Muscle of leg (tissue), 16 donors: ENCODE measurements at places on chromosomes 1 and 21. TPM values are rescaled to one million over a fixed set of nuclear protein-coding genes. Genes with fewer than 3 reads are reported as not detected.

DNA sequence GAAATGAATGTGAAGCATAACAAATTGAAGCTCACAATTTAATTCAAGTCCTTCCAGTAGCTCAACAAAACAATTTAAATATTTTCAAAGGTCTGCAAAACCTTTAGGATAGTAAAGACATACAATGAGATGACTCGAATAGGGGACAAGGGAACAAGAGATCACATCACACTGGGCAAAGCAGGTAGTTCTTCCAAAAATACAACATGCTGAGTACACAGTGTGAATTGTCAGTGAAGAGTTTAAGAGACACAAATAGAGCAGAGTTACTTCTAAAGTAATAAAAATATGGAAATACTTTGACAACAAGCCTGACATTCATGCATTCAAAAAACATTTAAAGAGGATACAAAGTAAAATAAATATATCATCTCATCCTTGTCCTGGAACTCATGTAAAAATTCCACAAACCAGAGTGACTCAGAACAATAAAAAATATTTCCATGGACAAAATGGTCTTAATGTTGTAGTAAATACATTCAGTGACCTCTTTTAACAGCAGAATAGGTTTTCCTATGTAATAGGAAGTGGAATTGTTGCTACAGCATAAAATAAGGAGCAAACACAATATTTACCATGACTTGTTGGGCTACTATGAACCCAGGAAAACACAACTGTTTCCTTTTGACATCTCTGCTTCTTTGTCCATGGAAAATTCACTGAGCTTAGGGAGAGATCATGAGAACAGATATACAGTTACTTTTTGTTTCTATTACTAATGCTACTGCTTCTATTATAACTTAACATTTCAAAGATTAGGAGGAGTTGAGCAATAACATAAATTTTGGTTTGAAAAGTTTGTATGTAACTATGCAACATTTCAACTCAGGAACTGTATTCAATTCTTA is 83.7 kb upstream of the BCL10 start:
- peak overlapping the region; percentile 63 for H3K27ac ChIP-seq
- peak; percentile 66 for DNase-seq
- no peak overlapping the region for H3K4me3 ChIP-seq
- H3K36me3 ChIP-seq, result no peaks in the 10 kb centered on the region
- H3K4me1 ChIP-seq, result peaks cover 2% of the 10 kb centered on the region

DNA sequence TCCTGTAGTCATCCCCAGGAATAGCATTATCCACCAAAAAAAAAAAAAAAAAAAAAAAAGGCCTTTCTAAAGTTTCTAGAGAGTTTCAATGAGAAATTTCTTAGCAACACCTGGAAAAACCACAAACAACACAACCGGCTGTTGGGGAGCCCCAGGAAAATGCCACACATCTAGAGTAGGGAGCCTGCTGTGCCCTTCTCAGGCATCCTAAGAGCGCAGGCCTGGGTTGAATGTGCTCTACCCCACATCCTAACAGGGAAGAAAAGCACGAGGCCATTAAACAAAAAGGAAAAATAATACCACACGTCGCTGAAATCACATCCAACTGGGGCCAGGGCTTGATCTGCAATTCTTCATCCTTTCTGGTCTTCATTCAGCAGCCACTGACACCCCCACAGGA is 367.5 kb downstream of the TGFB2 start:
- peak overlapping the region; percentile 44 for H3K27ac ChIP-seq
- no peaks in the 10 kb centered on the region for H3K27me3 ChIP-seq
- DNase-seq, result no peak
- no peak overlapping the region for H3K4me3 ChIP-seq
- peaks cover 4% of the 10 kb centered on the region for H3K4me1 ChIP-seq
- no peaks in the 10 kb centered on the region for H3K36me3 ChIP-seq

DNA sequence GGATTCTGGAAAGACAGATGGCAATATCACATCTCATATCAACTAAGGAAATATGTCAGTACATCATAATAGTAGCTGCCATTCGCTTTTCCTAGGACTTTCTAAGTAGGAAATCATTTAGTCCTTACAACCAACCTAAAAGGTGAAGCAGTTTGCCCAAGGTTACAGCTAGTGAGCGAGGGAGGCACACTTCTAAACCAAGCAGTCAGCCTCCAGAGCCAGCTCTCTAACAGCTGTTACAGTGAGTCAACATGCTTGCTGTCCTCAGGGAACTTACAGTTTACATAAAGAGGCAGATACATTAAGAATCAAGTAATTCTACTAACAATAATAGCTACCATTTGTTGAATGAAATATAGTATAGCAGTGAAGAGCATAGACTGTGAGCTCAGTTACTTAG is 57.1 kb downstream of the GIPC2 start:
- no peak overlapping the region for H3K4me3 ChIP-seq
- no peak for DNase-seq
- no peaks in the 10 kb centered on the region for H3K27me3 ChIP-seq
- no peak overlapping the region for H3K27ac ChIP-seq
- no peaks in the 10 kb centered on the region for H3K36me3 ChIP-seq
- peaks cover 2% of the 10 kb centered on the region for H3K4me1 ChIP-seq

DNA sequence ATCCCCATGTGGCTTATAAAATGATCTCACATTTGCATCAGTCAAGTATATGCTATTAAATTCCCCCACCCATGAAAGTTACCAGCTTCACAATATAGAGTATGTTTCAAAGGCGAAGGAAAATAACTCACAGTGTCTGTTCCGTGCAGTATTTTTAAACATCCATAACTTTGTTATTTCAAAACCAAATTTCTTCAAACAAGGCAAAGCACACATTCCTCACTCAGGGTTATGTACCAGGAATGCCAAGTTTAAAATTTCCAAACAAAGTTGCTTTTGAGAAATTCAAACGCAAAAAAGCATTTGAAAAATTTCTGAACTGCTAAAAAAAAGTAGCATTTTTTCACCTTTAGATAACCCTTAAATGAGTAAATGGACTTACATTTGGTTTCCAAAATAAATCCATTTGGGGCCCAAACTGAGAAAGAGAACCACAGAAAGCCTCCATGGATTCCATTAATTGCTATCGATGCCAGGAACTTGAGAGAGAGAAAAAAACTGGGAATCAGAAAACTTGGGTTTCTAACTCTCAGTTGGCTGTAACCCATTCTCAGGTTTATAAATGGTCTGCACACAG is 149.5 kb downstream of the SLC30A10 start:
- no peak overlapping the region for H3K4me3 ChIP-seq
- DNase-seq, result no peak
- H3K36me3 ChIP-seq, result no peaks in the 10 kb centered on the region
- H3K27me3 ChIP-seq, result no peaks in the 10 kb centered on the region
- no peaks in the 10 kb centered on the region for H3K4me1 ChIP-seq
- no peak overlapping the region for H3K27ac ChIP-seq

PTCH2 gene
- total RNA-seq, result 2.7 TPM

RNU1-4 gene
- total RNA-seq, result 2,384 TPM

ANKRD65 gene
- 13.9 TPM for total RNA-seq

KCNA2 gene
- 0.75 TPM for total RNA-seq
